Breast epithelium (tissue), 4 donors: ENCODE measurements at places on chromosomes 4 and X.

DNA sequence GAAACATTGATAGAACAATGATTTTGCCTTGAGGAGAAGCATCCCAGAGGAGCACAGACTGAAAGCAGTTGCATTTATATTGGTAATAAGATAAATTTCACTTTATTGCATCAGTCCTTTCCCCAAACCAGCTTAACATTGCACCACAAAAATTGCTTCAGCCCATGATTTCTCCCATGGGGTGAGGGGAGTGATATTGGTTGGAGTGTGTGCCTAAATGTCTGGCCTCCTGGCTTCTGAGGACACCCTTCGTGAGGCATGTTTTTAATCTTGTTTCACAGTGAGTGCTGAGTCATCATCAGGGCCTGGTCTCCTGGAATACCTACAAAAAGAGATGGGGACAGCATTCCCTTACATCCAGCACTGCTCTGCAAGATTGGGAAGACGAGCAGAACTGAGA is 487.9 kb downstream of the C4orf33 start:
- H3K4me3 ChIP-seq: no peak overlapping the region
- no peaks in the 10 kb centered on the region for H3K27me3 ChIP-seq
- H3K36me3 ChIP-seq: no peaks in the 10 kb centered on the region
- H3K4me1 ChIP-seq: no peaks in the 10 kb centered on the region
- no peak for DNase-seq

GRCh38 chr4:118969359-118969758 is 80.7 kb downstream of the SYNPO2 start:
- peaks cover 22% of the 10 kb centered on the region for H3K4me1 ChIP-seq
- no peak for DNase-seq
- no peak overlapping the region for H3K4me3 ChIP-seq
- H3K27ac ChIP-seq: peak overlapping the region; percentile 62

DNA sequence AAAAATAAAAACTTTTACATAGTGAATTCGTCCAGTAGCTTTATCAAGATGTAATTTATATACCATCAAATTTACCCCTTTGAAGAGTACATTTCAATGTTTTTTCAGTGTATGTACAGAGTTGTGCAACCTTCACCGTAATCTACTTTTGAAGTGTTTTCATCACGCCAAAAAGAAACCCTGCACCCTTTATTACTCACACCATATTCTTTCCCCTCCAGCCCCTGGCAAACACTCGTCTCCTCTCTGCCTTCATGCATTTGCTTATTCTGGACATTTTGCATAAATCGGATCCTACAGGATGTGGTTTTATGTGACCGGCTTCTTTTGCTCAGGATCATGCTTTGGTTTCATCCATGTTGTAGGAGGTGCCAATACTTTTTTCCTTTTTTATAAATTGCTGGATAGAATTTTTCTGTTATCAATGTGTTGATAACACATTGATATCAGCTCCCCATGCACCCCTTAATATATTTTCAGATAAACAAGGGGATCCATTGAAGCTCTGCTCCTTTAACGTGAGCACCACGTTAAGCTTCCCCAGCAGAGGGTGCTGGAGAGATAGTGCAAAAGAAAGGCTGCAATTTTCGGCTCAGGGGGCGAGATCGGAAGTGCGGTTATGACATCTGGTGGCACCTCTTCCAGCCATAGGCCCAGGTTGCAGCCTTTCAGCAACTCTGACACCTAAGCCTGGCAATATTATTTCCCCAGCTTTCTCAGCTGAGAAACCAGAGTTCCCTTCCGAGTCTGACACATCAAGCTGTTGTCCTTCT is 100.1 kb upstream of the VCX3B start:
- no peaks in the 10 kb centered on the region for H3K27me3 ChIP-seq
- H3K4me1 ChIP-seq: no peaks in the 10 kb centered on the region
- H3K4me3 ChIP-seq: no peak overlapping the region

DNA sequence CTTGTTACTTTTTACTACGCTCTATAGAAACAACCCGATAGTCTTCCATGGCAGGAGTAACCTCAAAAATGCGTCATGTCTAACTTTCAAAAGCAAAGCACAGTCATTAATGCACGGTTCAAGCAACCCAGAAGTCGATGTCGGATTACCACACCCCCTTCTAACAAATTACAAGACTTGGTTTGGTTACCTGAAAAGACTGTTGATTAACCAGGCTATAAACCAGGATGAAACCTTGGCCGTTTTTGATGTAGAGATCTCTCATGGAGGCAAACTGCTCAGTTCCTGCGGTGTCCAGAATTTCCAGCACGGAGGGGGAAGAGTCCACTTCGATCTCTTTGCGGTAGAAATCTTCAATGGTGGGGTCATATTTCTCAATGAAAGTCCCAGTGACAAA is 2.4 kb downstream of the RAP2C start:
- no peaks in the 10 kb centered on the region for H3K4me1 ChIP-seq
- H3K4me3 ChIP-seq: peak overlapping the region; percentile 80
- H3K27me3 ChIP-seq: no peaks in the 10 kb centered on the region
- no peaks in the 10 kb centered on the region for H3K36me3 ChIP-seq
- no peak for DNase-seq
- H3K27ac ChIP-seq: peak overlapping the region; percentile 95

GRCh38 chr4:85676850-85677590 is 202.1 kb downstream of the ARHGAP24 start:
- no peaks in the 10 kb centered on the region for H3K36me3 ChIP-seq
- H3K27ac ChIP-seq: no peak overlapping the region
- H3K27me3 ChIP-seq: no peaks in the 10 kb centered on the region

- H3K27ac ChIP-seq: no peak overlapping the region
- no peaks in the 10 kb centered on the region for H3K36me3 ChIP-seq
- no peak for DNase-seq
Measured at GRCh38 chr4:115323106-115323707, 209.8 kb upstream of the NDST4 start.

- peak overlapping the region; percentile 10 for H3K27ac ChIP-seq
- DNase-seq: no peak
- no peaks in the 10 kb centered on the region for H3K4me1 ChIP-seq
- H3K27me3 ChIP-seq: no peaks in the 10 kb centered on the region
Measured at GRCh38 chrX:71493111-71493613, 39.7 kb upstream of the OGT start.

DNA sequence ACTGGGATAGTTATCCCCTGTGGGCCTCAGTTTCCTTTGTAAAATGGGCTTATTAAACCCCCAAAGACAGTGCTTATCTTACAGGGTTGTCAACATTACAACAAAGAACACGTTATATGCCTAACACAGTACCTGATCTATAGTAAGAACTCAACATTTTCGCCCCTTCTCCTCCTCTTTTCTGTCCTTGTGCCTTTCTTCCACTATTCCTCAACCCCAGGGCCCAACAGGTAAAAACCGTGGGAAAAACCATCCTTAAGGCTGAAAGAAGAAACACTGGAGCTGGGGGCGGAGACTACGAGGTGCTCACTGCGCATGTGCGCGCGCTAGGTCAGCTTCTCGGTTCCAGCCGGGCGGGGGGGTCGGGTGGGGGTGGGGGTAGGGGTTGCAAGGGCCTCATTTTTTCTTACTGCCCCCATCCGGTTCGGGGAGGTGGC is 426 bp upstream of the XIAP start:
- no peaks in the 10 kb centered on the region for H3K4me1 ChIP-seq
- no peaks in the 10 kb centered on the region for H3K36me3 ChIP-seq
- H3K27me3 ChIP-seq: no peaks in the 10 kb centered on the region
- peak overlapping the region; percentile 97 for H3K27ac ChIP-seq
- DNase-seq: no peak

GRCh38 chrX:455673-456072 is 69.0 kb upstream of the PPP2R3B start:
- no peak overlapping the region for H3K4me3 ChIP-seq
- no peak overlapping the region for H3K27ac ChIP-seq
- no peaks in the 10 kb centered on the region for H3K4me1 ChIP-seq
- DNase-seq: peak; percentile 34
- no peaks in the 10 kb centered on the region for H3K36me3 ChIP-seq
- H3K27me3 ChIP-seq: peaks cover 8% of the 10 kb centered on the region

GRCh38 chr4:40118861-40119260 is 62.2 kb downstream of the N4BP2 start:
- H3K4me3 ChIP-seq: no peak overlapping the region
- no peaks in the 10 kb centered on the region for H3K4me1 ChIP-seq
- DNase-seq: no peak
- H3K27ac ChIP-seq: no peak overlapping the region

DNA sequence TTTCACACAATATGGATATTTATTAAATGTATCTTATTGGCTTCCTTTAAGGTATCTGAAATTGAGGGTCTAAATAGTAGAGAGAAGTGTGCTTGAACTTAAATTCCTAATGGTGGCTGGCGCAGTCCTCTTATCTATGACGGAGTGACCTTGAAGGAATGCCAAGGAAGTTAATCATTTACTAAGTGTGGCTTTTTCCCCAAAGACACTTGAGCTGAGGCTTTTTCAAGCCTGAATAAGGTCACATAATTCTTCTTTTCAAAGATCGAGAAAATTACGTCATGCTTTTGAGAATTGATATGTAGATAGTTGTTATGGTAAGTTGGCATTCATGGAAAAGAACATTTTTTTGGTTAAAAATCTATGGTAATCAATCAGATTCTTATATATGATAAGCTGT is 11.7 kb upstream of the PRPS2 start:
- no peaks in the 10 kb centered on the region for H3K36me3 ChIP-seq
- H3K4me1 ChIP-seq: no peaks in the 10 kb centered on the region
- peaks cover 34% of the 10 kb centered on the region for H3K27me3 ChIP-seq
- no peak overlapping the region for H3K4me3 ChIP-seq

GRCh38 chr4:52780206-52780605 is 29.0 kb upstream of the ERVMER34-1 start:
- H3K4me1 ChIP-seq: no peaks in the 10 kb centered on the region
- no peaks in the 10 kb centered on the region for H3K36me3 ChIP-seq
- H3K27ac ChIP-seq: no peak overlapping the region
- no peak for DNase-seq
- no peak overlapping the region for H3K4me3 ChIP-seq

- no peaks in the 10 kb centered on the region for H3K4me1 ChIP-seq
- no peak overlapping the region for H3K27ac ChIP-seq
- no peak for DNase-seq
Measured at GRCh38 chrX:124274438-124275181, 57.9 kb upstream of the TEX13D start.

DNA sequence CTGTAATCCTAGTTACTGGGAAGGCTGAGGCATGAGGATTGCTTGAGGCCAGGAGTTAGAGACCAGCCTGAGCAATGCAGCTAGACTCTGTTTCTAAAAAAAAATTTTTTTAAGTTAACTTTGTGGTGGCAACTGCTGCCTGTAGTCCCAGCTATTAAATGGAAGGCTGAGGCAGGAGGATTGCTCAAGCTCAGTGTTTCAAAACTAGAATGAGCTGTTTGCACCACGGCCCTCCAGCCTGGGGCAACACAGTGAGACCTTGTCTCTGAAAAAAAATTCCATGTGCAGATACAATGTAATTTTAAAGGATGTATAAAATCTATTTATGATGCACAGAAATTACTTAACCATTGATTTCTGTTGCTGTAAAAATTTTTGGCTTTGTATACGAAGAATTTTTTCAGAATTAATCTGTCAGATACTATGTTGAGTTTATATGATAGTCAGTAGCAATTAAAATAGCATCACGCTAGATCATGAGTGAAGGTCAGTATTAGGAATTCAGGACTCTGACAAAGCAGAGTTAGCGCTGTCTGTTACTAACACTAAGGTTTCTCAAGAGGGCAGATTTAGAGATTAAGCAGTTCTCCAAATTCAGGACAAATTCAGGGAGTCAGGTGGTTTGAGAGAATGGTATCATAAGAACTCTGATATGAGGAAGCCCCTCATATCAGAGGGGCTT is 8.3 kb upstream of the AGA start:
- no peak overlapping the region for H3K4me3 ChIP-seq
- no peaks in the 10 kb centered on the region for H3K27me3 ChIP-seq
- DNase-seq: no peak
- H3K4me1 ChIP-seq: no peaks in the 10 kb centered on the region
- H3K27ac ChIP-seq: no peak overlapping the region
- H3K36me3 ChIP-seq: no peaks in the 10 kb centered on the region

- peak within 1 kb of the TSS; percentile 51 for H3K4me3 ChIP-seq
- no peak for DNase-seq
- H3K27me3 ChIP-seq: no peaks in the 10 kb centered on the region
- no peaks in the 10 kb centered on the region for H3K36me3 ChIP-seq
- H3K27ac ChIP-seq: no peak within 1 kb of the TSS
- H3K4me1 ChIP-seq: no peaks in the 10 kb centered on the region
Measured at GRCh38 chr4:109302361-109303139, at the start of gene COL25A1. TSS of gene COL25A1 (minus strand) at chr4:109302658.

GRCh38 chr4:83890816-83891215 is 354.9 kb downstream of the GPAT3 start:
- H3K36me3 ChIP-seq: no peaks in the 10 kb centered on the region
- DNase-seq: no peak
- H3K27me3 ChIP-seq: no peaks in the 10 kb centered on the region
- no peaks in the 10 kb centered on the region for H3K4me1 ChIP-seq

- peak overlapping the region; percentile 86 for H3K27ac ChIP-seq
- no peak for DNase-seq
- H3K4me1 ChIP-seq: no peaks in the 10 kb centered on the region
- peak overlapping the region; percentile 91 for H3K4me3 ChIP-seq
Measured at GRCh38 chr4:125091-125771, 930 bp downstream of the ZNF718 start.

- no peak overlapping the region for H3K27ac ChIP-seq
- DNase-seq: no peak
- H3K27me3 ChIP-seq: no peaks in the 10 kb centered on the region
- H3K4me3 ChIP-seq: no peak overlapping the region
- no peaks in the 10 kb centered on the region for H3K36me3 ChIP-seq
Measured at GRCh38 chr4:7166981-7167700, 25.2 kb upstream of the SORCS2 start.

DNA sequence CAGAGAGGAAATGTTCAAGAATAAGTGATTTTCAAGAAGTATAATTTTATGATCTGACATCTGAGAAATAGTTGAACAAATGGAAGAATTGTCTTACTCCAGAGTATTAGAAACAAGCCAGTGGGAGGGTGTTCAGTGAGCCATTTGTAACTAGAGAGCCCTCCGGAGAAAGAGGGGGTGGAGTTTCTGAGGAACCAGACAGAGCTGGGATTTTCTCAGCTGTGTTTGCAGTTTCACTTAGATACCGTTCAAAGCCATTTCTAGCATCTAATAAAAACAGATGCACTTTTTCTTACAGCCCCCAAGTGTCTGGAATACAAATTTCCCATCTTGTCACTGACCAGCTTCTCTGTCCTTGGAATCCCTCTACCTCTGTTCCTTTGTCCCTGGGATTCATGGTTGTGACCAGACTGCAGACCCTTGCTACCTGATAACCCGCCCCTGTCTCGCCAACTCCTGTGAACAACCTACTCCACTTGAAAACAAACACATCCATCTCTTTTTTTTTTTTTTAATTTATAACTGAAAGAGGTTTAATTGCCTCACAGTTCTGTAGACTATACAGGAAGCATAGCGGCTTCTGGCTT is 132.8 kb upstream of the KLF3 start:
- H3K27me3 ChIP-seq: no peaks in the 10 kb centered on the region
- no peaks in the 10 kb centered on the region for H3K36me3 ChIP-seq
- H3K4me1 ChIP-seq: no peaks in the 10 kb centered on the region

- H3K27ac ChIP-seq: no peak overlapping the region
- no peak overlapping the region for H3K4me3 ChIP-seq
- no peaks in the 10 kb centered on the region for H3K4me1 ChIP-seq
- DNase-seq: no peak
- H3K36me3 ChIP-seq: no peaks in the 10 kb centered on the region
Measured at GRCh38 chr4:78100060-78100459, 42.9 kb downstream of the FRAS1 start.
